ENCODE measurements at places on chromosomes 11 and 22.

DNA sequence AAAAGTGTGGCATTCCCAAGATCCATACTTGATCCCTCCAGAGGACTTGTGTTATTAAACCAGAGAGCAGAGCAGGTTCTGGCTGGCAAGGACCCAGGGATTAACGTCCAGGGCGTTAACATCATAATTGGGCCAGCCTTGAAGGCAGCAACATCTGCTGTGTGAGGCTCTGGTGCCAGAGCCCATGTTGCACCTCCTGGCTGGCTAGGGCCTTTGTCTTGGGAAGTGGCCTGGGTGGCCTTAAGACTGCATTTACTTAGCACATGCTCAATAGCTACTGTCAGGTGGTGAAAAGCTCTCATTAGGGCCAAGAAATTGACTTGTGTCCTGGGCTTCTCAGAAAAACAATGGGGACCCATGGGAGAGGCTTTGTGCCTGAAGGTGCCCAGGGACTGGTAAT is 66.6 kb downstream of the CACNG2 start:
- no peak for DNase-seq

GRCh38 chr22:40258501-40258915 is 80.8 kb downstream of the TNRC6B start:
- no peak for DNase-seq

GRCh38 chr11:29985248-29985647 is 31.6 kb downstream of the KCNA4 start:
- no peak for DNase-seq

DNA sequence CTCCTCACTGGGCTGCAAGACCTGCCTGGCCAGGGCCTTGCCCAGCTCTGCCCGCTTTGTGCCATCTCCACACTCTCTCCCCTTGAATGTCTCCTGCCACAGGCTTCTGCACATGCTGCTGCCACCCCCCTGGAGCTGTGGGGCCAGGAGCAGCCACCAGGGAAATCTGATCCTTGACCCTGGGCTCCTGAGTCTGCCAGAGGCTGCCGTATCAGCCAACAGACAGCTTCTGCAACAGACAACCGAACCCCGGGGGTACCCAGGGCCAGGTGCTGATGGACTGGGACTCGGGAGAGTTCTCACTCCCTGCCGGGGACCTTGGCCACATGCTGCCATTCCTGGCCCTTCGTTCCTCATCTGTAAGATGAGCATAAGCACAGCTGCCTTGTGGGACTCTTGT is 3.3 kb upstream of the PPARA start:
- DNase-seq = no peak

DNA sequence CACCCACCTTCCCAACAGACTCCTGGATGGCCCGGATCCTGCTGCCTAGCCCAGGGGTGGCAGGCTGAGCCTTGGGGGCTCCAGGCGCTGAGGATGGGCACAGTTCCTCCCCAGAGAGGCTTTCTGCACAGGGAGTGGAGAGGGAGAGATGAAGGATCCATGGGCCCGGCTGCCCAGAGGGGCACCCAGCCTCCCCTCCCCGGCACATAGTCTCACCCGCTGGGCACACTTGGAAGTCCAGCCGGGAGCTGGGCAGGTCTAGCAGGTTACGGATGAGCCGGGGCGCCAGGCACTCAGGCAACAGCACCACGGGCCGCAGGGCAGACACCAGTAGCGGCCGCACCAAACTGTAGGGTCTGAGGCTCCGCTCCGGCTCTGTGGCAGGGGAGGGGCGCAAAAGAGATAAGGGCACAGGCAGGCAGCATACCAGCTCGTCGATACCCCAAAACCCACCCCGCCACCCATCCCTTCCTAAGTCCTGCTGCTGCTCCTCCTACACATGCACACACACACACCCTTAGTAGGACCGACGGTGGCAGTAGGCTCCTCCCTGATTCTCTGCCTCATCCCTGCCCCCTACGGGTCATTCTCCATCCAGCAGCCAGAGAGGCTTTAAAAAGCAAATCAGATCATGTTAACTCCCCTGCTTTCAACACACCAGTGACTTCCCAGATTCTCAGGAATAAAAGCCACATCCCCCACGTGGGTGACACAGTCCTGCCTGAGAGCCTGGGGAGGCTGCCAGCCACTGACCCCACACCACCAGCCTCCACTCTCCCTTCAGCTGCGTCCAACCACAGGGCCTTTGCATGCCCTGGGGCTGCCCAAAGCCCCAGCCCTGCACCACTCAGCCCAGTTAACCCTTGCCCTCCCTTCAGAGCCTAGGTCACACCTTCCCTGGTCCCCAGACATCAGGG is 6.5 kb upstream of the MFNG start:
- peak; percentile 11 for DNase-seq

GRCh38 chr11:57413681-57414080 is 13.2 kb downstream of the SLC43A3 start:
- no peak for DNase-seq

DNA sequence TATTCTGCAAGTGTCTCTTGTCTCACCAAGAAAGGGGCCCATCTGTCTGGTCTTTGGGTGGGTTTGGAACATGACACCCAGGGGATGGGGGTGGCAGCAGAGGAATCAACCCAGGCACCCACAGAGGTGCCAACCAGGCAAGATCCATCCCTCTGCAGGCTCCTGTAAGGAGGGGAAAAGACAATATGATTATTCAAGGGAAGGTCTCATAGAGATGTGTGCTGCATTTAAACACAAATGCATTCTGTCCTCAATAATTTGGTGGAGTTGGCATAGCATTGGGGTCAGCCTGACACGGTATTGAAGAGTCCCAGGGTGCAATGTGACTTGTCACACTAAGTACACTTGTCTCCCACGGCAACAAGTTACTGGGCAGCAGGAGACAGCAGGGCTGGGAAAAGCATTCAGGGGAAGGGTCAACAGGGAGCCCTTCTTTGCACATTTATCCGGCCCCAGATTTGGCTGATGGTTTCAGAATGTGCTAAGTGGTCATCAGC is 33.1 kb upstream of the SPON1 start:
- DNase-seq = no peak

- DNase-seq = no peak
Observed at GRCh38 chr22:38645430-38645829, 10.8 kb downstream of the FAM227A start.

DNA sequence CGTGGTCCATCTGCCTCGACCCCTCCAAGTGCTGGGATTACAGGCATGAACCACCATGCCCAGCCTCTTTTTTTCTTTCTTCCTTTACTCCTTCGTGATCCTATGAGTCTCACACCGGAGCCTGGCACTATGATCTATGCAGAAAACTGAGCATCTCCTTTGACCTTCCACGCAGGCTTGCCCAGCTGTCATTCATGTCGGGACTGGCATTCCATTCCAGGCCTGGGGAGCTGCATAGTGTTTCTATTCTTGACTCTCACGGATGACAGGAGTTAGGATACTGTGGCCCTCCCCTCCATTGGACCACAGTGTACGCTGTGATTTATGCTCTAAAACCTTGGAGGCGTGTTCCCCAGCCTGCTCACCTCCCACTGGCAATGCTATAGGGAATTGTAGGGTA is 611.8 kb downstream of the BRD1 start:
- no peak for DNase-seq

- no peak for DNase-seq
Observed at GRCh38 chr11:85768473-85769146, 42.3 kb downstream of the SYTL2 start.

- DNase-seq = no peak
Observed at GRCh38 chr11:10462746-10463300, 7.8 kb downstream of the AMPD3 start.

- DNase-seq = no peak
Observed at GRCh38 chr11:122882189-122882856, at the start of gene JHY. Gene JHY (plus strand): TSS chr11:122882759. CDS start chr11:122885850, 3,091 bp downstream.

All from stimulated activated CD4-positive, alpha-beta T cell treated with anti-CD3 and anti-CD28 coated beads, Interleukin-1b, Interleukin-23, amount 100 ng/mL, for 1 hour (primary cell).